ENCODE measurements at places on chromosomes 5 and 9.

DNA sequence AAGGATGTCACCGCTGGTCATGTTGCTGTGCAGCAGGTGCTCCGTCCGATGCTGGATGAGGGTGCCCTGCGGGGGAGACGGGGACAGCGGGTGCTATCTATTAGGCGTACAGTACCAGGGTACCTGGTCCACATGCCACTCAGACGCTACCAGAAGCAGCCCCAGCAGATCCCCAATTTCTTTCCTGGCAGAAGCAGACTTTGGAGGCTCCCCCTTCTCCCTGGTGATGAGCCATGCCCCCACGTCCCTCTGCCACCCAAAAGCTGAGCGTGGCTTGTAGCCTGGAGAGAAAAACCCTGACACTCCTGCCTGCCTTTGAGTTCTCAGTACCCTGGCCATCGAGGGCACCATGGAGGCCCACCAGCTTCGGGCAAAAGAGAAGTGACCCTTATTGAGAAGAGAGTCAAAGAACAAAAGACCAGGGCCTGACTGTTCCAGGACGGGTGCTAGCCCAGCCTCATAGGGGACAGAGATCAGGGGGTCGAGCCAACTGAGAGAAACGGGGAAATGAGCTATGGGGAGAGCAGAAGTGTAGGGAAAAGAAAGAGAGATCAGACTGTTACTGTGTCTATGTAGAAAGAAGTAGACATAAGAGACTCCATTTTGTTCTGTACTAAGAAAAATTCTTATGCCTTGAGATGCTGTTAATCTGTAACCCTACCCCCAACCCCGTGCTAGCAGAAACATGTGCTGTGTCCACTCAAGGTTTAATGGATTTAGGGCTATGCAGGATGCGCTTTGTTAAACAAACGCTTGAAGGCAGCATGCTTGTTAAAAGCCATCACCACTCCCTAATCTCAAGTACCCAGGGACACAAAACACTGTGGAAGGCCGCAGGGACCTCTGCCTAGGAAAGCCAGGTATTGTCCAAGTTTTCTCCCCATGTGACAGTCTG, 62.0 kb upstream of the ZNF354B start:
- DNase-seq = no peak

DNA sequence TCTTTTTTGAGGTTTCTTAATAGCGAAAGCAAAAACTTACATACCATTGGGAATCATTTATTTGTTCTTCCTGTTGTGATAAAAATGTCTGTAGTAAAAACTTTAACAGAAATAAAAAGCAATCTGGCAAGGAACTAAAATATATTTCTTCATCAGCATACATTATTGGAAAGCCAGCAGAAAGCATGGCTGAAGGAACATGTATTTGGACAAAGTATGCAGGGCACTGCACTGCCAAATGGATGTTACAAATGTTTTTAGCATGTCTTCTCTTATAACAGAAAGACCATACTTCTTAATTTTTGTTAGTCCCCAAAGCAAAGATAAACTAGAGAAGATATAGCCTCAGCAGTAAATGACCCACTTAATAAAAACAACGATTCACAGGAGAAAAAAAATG, 80.5 kb downstream of the SMIM15 start:
- DNase-seq = no peak

GRCh38 chr9:106927916-106928315, 65.0 kb downstream of the ZNF462 start:
- DNase-seq = no peak

- DNase-seq = no peak
Observed at GRCh38 chr5:147737921-147738320, 44.6 kb downstream of the JAKMIP2 start.
